ENCODE measurements at places on chromosomes 6 and 20.

- no peak for DNase-seq
Observed at GRCh38 chr6:164007881-164008280, 593.4 kb downstream of the QKI start.

DNA sequence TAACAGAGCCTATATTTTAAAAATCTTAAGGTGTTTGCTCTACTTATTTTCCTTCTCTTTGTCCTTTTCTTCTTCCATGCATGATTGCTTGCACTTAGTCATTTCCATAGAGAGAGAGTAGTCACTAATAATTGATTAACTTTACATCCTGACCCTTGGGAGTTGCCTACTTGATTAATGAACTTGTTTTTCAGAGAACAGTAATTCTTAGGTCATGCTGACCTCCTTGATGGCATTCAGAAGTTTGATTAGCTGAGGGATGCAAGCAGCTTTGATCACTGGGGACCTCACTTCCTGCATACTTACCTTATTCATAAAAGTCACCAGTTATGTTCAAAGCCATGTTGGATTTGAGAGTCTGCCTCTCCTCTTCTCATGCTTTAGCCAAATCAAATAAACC, 715.6 kb upstream of the ID4 start:
- no peak for DNase-seq

- no peak for DNase-seq
Observed at GRCh38 chr20:33431797-33432381, 11.7 kb downstream of the SNTA1 start.

GRCh38 chr20:36875702-36876472, at the start of gene TLDC2:
TSS of gene TLDC2 (plus strand) at chr20:36876138. CDS start at chr20:36876175, 37 bp downstream.
- no peak for DNase-seq

DNA sequence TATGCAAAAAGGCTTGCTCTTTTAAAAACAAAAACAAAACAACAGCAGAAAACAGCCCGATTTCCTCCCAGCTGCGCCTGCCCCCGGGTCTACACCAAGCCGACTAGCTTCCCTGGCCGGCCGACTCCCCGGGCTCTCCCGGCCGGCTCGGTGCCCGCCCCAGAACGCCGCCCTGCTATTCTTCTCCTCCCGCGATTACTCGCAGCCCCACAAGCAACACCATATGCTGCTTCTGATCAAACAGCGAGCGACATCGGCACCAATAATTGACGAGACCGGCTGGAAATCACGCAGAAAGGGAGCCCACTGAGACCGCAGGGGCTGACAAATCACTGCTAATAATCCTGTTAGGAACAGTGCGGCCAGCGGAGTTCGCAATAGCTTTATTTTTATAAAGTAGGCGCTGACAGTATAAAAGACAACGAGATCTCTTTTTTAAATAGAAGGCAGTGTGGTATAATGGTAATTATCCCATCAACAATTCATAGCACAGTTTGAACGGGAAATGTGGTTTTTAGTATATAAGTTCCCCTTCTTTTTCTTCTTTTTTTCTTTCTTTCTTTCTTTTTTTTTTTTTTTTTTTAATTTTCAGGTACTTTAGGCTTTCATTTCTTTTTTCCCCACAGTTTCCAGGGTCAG, 3.3 kb downstream of the SIM1 start:
- DNase-seq = no peak

GRCh38 chr6:113634352-113635163, 222.6 kb upstream of the MARCKS start:
- no peak for DNase-seq

- no peak for DNase-seq
Observed at GRCh38 chr6:150333585-150333941, 35.2 kb upstream of the IYD start.

DNA sequence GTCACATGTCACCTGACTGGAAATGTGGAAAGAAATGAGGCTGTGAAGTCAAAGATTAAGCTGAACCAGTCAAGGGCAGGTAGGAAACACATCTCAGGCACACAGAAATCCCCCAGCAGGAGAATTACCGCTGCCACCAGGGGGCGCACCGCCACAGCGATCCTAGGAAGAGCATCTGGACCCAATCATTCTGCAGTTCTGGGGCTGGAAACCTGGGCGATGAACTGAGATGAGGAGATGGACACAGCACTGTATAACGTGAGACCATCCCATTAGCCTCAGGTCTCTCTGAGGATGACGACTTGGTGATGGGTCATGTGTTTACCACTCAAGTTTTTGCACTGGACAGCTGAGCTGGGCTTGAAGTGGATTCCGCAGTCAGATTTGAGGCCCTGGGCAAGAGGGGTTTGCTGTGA, 6.5 kb upstream of the SLC24A3 start:
- DNase-seq = peak; percentile 75

- DNase-seq = no peak
Observed at GRCh38 chr6:166556863-166557322, 29.6 kb downstream of the RAMACL start.

- peak; percentile 42 for DNase-seq
Observed at GRCh38 chr6:149566410-149567193, 427 bp downstream of the GINM1 start.

Data from neural crest cell (in vitro differentiated cells).